T-cell (primary cell): ENCODE measurements at places on chromosomes 5 and 9. TPM values are rescaled to one million over a fixed set of nuclear protein-coding genes. Genes with fewer than 3 reads are reported as not detected.

- no peak for DNase-seq
Measured at GRCh38 chr9:6076851-6077250, 61.4 kb upstream of the RANBP6 start.

BRINP1 gene
- not detected for total RNA-seq

ENTR1 gene
- 103 TPM for total RNA-seq

- DNase-seq, result no peak
Measured at GRCh38 chr9:89461265-89461664, 36.6 kb downstream of the SEMA4D start.

SPATA31C1 gene
- not detected for total RNA-seq

DNA sequence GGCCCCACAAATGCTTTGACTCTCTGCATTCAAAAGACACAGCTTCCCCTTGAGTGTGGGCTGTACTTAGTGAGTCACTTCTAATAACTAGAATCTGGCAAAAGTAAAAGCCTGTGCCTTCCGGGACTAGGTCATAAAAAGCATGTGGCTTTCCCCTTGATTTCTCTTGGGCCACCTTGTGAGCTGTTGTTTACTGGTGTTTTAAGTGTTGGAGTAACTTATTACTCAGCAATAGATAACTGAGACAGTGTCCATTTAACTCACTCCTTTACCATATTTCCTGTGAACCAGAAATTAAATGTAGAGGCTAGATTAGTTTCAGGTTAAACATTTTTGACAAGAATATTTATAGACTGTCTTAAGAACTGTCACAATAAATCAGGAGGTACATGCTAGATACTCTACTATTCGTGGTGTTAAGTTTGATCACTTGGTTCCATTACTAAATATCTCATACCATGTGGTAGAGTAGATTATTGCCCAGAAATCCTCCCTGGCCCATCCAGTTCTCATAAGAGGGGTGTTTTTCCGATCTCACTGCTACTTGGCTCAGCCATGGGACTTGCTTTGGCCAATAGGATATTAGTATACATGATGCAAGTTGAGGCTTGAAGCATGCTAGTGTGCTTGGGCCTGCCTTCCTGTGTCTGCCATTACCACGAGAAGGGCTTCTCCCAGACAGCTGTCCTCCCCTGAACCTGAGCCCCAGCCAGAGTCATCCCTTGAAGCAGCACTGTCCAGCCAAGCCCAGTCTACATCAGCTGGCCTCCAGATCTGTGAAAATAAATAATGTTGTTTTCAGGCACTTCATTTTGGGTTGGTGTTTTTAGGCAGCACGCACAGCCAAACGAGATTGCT lies 10.4 kb upstream of the CMBL start:
- DNase-seq, result no peak

- DNase-seq, result no peak
Measured at GRCh38 chr9:94084314-94084713, at the start of gene PTPDC1. TSS of gene PTPDC1 (plus strand) at chr9:94084464. CDS start at chr9:94084531, 67 bp downstream.

DNA sequence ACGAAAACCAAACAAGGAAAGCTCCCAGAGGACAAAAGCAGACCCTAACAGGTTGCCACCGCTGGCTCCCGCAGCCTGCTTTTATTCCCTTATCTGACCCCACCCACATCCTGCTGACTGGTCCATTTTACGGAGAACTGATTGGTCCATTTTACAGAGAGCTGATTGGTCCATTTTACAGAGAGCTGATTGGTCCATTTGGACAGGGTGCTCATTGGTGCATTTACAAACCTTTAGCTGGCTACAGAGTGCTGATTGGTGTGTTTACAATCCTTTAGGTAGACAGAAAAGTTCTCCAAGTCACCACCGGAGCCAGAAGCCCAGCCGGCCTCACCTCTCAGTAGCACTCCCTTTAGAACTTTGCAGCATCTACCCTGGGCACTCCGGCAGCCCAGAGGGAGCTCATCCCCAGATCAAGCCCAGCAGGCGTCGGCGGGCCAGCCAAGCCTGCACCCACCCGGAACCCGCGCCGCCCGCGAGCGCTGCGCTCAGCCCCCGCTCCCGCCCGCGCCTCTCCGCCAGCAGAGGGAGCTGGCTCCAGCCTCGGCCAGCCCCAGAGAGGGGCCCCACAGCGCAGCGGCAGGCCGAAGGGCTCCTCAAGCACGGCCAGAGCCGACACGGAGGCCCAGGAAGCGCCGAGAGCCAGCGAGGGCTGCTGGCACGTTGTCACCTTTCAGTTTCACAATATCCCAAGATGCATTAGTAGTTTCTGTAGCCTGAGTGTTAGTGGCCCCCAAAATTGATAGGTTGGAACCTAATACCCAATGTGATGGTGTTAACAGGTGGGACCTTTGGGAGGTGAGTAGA lies 35.3 kb upstream of the CLPTM1L start:
- peak; percentile 21 for DNase-seq

GRCh38 chr9:98657897-98658296 lies 50.8 kb downstream of the GABBR2 start:
- no peak for DNase-seq

CCNI2 gene
- total RNA-seq, result 7.3 TPM

- DNase-seq, result no peak
Measured at GRCh38 chr5:6484899-6485298, 36.2 kb downstream of the UBE2QL1 start.

DNA sequence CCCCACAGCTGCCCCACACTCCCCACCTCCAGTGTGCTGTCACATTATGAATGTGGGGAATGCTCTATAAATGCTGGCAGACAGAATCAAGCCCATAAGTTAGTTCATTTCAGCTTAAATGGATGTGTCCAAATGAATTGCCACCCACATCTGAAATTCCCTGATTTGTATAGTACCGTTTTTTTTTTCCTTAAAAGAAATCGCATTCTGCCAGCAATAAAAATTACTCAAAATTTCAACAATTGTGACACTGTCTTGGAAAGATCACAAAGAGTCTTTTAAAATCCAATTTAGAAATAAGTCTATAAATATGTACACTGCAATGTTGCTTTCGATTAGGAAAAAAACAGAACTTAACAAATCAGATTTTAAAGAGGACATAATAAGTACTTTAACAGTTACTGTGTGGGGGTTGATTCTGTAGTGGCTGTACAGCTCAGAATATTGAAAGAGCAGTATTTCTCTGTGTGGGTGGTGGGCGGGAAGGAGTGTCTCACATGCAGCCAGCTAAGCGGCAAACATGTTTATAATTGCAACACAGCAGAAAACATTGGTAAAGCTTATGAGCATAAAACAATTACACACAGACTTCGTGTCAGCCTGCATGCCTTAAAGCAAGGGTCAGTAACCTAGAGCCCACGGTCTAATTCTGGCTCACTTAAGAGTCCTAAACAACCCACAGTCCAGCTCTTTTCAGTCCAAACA lies 24.9 kb upstream of the CSNK1G3 start:
- no peak for DNase-seq

GRCh38 chr5:149254506-149254905 lies 17.2 kb upstream of the AFAP1L1 start:
- no peak for DNase-seq

GRCh38 chr5:175606409-175606808 lies 51.5 kb upstream of the HRH2 start:
- no peak for DNase-seq

GRCh38 chr9:4769321-4770080 lies 23.2 kb upstream of the RCL1 start:
- no peak for DNase-seq

DNA sequence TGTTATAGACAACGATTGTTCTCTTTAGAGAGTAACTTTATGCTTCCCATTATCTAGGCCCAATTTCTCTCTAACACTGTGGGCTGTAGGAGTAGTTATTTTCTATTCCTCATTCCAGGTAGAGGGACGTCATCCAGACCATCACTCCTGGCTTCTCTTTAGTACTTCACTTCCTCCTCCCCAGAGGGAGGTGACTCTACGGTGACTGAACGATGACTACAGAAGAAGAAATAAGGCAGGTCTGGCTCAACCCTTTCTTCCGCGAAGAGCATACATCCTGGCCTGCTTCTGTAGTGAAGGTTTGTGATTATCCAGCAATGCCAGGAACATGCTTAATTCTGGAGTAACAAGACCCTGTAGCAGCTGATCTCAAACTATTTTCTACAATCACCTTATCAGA lies 50.8 kb downstream of the HMGCR start:
- no peak for DNase-seq

PDCD1LG2 gene
- 0.14 TPM for total RNA-seq

STRBP gene
- total RNA-seq, result 26.9 TPM

- DNase-seq, result no peak
Measured at GRCh38 chr5:122430319-122430586, 118.2 kb downstream of the SNCAIP start.

KIF12 gene
- total RNA-seq, result not detected

- no peak for DNase-seq
Measured at GRCh38 chr5:95410279-95410678, 19.1 kb downstream of the FAM81B start.

BTNL8 gene
- not detected for total RNA-seq

- DNase-seq, result no peak
Measured at GRCh38 chr5:56963246-56963645, 11.3 kb upstream of the MIER3 start.

DNA sequence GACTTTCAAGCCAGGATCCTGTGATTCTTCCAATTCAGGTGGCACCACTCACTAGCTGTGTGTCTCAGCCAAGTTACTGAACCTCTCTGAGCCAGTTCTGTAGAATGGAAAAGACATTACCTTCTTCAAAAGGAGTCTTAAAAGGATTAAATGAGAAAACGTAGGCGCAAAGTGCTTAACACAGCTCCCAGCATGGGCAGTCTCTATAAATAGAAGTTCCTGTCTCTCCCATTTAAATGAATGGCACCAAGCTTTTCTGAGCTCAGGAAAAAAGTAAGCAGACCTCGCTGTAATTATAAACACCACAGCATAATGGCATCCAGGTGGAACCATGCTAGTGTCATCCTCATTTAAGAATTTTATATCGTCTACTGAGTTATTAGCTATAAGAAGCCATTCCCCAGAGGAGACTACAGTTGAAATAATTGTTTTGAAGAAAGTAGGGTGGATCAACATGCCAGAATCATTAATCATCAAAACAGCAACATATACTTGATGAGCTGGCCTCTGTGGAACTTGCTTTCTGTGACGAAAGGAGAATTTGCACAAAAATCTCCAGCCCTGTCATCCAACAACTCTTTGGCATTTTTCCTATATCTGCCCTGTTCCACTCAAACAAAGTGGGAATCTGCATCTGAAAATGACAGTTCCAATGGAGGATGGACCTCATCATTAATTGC lies 188.9 kb downstream of the SPOCK1 start:
- DNase-seq, result no peak

GRCh38 chr5:169871826-169872490 lies 108.3 kb downstream of the INSYN2B start:
- no peak for DNase-seq

DNA sequence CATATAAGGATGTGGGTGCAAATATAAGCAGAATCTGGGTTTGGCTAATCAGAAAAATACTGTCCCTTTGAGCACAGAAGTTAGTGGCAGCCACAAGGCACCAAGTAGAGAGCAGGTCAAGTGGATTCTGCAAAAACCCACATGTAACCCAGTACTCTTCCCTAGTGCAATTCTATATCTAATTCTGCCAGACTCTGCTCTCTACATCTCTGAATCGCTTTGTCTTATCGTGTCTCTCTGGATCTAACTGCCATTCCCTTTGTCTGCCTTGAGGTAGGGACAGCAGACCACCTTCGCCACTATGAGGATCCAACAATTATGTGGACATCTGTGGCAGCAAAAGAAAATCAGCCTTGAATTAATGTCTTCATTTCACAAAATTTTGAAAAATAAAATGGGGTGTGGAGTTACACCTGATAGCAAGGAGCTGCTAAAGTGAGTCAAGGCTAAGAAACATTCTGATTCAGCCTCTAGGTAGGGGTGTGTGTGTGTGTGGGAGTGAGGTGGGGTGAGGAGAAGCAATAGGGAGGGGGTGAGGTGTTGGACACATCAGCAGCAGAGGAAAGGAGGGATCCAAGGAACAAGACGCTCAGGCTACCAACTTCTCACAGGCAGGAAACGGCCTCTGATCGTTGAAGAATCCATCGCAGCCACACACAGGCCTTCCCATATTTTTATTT lies 33.7 kb upstream of the ZNF366 start:
- no peak for DNase-seq

DNA sequence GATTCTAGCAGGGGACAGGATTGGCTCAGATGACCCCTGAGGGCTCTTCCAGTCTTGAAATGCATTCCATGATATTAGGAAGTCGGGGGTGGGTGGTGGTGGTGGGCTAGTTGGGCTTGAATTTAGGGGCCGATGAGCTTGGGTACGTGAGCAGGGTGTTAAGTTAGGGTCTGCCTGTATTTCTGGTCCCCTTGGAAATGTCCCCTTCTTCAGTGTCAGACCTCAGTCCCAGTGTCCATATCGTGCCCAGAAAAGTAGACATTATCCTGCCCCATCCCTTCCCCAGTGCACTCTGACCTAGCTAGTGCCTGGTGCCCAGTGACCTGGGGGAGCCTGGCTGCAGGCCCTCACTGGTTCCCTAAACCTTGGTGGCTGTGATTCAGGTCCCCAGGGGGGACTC lies 2.9 kb upstream of the MYOZ3 start:
- no peak for DNase-seq

- no peak for DNase-seq
Measured at GRCh38 chr9:83996126-83996525, 15.5 kb downstream of the RMI1 start.

DNA sequence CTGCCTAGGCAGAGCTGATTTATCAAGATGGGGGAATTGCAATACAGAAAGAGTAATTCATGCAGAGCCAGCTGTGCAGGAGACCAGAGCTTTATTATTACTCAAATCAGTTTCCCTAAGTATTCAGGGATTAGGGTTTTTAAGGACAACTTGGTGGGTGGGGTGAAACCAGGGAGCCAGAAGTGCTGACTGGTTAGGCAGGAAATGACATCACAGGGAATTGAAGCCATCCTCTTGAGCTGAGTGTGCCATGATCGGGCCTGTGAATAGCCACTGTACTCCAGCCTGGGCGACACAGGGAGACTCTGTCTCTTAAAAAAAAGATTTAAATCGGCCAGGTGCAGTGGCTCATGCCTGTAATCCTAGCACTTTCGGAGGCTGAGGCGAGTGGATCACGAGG lies 45.3 kb upstream of the CDK5RAP2 start:
- no peak for DNase-seq

CARD19 gene
- total RNA-seq, result 39.7 TPM

DNA sequence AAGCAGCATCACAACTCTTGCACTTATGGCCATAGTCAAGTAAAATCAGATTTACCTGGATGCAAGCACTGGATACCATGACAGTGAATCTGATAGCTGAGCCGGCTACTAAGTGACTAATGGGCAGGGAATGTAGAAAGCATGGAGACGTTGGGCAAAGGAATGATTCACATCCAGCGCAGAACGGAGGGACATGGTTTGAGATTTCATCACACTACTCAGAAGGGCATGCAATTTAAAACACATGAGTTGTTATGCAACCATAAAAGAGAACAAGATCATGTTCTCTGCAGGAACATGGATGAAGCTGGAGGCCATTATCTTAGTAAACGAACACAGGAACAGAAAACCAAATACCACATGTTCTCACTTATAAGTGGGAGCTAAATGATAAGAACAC lies 169.1 kb upstream of the PIK3R1 start:
- no peak for DNase-seq

GRCh38 chr5:178150977-178151734 lies 2.5 kb downstream of the NHP2 start:
- DNase-seq, result no peak

KIF2A gene
- total RNA-seq, result 107 TPM

- no peak for DNase-seq
Measured at GRCh38 chr9:99778308-99778707, 43.4 kb upstream of the NR4A3 start.

- no peak for DNase-seq
Measured at GRCh38 chr5:121762426-121762825, 89.3 kb upstream of the FTMT start.

TPM2 gene
- 65.7 TPM for total RNA-seq
